NCI-H524 (cell line): ENCODE measurements at places on chromosomes 4 and X.

GRCh38 chrX:24153178-24153795 is 3.8 kb downstream of the ZFX start:
- DNase-seq = peak; percentile 20

DNA sequence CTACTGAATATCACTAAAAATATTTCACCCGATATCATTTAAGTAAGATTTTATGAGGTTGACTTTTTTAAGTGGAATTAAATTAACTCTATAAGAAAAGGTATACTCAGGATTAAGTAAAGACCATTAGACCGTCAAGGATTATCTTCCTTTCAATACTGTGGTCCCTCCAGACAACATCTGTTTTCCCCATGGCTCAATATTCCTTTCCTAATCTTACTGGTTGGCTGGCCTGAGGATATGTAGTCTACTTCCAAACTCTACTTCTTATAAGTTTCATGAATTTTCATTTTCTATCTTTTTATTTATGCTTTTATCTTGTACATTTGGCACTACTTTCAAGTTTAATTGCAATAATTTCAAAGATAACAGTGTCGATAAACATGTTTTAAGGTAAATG is 725.4 kb downstream of the PCDH7 start:
- peak; percentile 43 for DNase-seq

DNA sequence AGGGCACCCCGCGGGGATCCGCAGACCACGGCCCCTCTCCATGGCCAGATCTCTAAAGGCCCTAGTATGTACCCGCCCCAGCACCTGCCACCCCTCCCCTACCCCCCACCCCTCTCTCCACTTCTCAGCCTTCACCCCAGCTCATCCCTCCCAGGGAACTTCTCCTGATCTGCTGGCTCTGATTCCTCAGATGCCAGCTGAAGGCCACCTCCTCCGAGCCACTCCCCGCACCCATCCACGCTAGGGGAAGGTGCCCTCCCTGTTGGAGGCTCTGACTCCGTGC is 11.9 kb downstream of the PSAPL1 start:
- DNase-seq = no peak

DNA sequence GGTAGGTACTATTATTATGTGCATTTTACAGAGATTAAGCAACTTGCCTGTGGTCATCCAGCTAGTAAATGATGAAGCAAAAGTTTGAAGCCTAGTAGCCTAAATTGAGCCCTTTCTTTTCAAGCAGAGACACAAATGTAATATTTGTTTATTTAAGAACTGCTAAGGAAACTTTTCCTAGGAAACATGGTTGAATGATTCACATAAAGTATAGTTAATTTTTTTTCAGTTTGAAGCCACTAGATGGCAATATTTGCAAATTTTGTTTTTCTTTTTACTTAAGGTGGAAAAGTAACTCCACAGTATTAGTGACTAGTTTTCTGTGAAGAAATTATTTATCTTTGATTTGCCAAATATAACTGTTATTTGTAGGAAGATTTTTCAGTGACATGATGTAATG is 52.8 kb upstream of the ANKRD17 start:
- DNase-seq = no peak

DNA sequence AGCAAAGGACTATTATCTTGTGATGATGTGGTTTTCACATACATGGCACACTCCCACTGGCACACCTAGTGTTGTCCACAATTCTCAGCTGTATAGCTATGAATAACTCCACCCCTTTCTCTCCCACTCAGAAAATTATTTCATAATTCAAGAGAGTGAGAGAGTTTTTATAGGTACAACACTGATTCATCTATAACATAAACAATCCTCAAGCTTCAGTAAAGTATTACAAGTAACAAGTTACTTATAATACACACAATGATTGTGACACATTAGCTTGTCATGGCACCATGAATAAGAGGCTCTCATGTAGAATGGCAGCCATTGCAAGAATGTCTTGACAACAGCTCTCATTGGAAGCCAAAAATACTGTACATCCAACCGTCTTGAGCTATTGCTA is 43.9 kb downstream of the RAB40A start:
- DNase-seq = no peak

- no peak for DNase-seq
Measured at GRCh38 chrX:101223226-101223625, 3.6 kb downstream of the DRP2 start.

DNA sequence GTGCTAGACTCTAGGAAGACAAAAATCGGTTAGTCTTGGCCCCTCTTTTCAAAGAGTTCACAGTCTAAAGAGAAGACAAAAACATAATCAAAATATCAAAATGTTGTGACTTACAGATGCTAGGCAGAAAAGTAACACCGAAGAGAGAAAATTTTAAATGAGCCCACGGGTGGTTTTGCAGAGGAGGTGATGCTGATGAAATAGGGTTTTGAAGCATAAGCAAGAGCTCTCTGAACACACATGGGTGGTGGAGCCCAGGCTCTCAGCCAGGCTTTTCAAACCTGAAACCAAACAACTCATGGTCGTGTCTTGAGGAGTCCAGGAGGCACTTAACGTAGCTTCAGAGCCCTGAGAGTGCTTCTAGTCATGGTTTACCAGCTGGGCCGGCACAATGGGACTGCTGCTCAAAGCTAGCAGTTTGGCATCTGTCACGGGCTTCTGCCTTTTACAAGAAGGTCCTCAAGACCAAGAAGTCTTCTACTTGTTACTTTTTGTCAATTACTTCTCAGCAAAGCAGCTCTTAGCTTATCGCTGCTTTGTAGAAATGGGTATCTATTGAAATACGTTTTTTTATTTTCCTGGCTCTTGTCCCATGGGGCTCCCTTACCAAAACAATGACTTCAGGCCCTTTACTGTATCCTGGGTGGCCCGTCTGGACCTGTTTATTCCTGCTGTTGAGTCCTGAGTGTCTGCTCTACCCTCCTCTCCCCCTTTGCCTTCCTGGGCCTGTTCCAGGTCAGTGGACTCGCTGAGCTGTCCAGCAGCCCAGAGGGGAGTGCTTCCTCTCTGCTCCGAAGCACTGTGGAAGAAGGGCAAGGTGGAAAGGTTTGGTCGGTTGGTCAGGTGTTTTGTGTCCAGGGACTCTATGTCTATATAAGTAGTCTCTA is 69.5 kb downstream of the TNIP2 start:
- peak; percentile 9 for DNase-seq

DNA sequence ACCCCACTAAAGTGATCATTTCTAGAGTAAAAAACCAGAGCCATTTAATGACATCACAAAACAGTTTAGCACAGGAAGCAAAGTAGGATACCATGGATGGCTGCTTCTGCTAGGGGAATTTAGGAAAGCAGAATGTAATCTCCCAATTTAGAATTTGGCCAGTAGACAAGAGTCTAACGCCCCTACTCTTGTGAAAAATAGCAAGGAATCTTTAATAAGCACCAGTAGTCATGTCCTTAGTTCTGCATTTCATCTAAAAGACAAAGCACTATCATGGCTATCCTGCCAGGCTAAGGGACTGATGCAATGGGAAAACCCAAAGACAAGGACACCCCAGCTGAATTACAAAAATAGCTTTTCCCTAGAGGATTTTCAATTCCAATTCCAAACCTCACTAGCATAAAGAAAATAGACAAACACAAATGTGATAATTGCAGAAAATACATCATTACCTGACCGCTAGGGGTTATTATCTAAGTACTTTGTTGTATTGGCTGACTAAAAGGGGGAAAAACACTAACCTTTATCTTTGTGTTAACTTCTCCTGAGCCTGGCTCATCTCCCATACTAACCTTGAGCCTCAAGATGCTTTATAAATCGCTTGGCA is 2.6 kb upstream of the AMMECR1 start:
- no peak for DNase-seq

DNA sequence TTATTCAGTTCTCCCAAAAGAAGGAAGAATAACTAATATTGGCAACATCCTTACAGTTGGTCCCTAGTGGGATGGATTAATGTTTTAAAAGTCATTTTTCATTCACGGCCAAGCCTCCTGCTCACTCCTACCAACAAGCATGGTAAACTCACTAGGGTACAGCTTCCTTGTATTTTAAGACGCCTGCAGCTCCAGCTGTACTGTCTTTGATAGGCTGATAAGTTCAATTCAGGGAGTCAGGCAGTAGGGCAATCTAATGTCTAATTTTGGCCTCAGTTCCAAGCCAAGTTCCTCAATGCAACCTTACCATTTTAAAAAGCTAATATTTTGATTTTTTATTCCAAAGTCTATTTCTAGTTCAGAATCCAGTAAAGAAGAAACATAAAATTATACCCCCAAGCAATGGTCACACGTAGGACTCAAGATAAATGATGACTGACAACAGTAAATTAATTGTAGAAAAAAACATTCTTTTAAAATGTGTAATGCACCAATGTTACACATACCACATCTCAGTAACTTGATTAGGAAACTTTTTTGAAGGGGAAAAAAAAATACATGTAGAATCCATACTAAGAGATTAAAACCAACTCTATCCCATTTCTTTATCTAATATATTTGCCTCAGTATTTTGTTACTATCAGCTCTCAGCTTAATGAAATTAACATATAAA is 9.3 kb downstream of the LCORL start:
- DNase-seq = peak; percentile 13

DNA sequence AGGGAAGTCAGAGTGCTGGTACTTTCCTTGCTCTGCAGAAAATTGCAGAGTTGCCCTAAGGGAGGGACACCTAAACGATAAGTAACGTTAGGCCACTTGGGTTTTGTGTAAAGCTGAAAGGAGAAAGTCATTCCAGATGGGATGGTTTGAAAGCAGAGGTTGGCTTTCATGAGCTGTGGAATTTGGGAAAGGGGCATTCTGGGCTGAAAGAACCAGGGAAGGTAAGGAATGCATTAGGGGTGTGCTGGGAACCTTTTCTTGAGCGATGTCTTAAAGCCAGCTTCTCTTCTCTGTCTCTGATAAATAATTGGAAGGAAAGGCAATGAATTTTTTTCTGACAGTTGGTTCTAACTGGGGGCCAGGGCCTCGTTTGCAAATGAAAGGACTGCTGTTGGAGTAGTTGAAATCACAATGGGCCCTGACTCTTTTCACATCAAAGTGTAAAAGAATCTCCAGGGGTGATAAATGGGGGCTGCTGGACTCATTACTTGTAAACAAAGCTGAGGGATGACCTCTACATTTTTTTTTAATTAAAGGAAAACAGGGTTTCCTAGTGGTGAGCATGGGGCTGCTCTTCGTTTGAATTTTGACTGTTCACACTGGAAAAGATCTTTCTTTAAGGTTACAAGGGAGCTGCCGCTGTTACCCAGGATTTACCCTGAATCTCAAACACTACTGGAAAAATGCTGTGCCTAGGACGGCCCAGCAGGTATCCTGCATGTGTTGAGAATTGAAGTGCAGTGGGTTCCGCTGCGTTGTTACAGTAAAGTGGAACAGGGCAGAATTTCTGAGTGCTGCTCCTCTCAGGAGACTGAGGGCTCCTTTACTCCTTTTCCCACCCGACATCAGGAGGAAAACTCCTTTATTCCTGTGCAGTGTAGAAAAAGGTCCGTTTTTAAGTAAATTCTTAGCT is 25.0 kb downstream of the AFF1 start:
- DNase-seq = no peak

DNA sequence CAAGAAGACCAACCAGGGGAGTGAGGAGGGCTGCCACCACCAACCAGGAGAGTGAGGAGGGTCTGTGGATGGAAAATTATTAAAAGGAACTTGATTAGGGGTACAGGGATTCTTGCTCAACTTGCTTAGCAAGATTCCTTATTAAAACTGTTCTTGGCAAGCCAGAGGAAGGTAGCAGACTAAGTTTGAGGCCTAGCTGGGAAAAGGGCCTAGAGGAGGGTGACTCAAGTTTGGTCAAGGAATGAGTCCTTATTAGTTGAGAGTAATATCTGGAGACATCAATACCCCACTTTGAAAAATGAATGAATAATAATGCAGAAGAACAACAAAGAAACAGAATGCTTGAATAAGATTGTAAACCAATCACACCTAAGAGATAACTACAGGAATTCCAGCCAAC is 612.4 kb upstream of the ZFP42 start:
- DNase-seq = no peak

DNA sequence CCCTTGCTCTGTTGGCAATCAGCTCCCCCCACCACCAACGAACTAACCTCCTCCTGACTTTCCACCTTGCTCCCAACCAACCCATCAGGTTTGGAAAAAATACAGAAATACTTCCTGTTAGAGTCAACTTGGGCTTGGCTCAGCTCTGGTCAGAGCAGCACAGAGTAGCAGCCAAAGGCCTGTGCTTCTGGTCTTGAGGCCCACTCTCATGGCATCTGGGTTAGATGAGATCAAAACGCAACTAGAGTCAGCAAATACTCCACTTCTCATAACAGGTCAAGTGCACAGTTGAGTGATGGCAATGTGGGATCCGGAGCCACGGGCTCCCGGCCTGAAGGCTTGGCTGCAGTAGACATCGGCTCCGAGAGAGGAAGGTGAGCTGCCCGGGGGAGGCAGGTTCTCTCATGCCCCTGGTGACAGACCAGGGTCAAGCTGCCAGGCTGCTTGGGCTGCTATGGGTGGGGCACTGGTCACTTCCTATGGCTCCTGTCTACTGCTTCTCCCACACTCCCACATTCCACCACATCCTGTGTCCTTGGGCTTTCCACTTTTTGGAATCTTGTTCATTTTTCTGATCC is 34.8 kb downstream of the ZNF185 start:
- DNase-seq = no peak

- DNase-seq = no peak
Measured at GRCh38 chrX:97328853-97329390, 445.2 kb downstream of the RPA4 start.

- no peak for DNase-seq
Measured at GRCh38 chr4:163395055-163395454, 51.4 kb downstream of the NPY5R start.

DNA sequence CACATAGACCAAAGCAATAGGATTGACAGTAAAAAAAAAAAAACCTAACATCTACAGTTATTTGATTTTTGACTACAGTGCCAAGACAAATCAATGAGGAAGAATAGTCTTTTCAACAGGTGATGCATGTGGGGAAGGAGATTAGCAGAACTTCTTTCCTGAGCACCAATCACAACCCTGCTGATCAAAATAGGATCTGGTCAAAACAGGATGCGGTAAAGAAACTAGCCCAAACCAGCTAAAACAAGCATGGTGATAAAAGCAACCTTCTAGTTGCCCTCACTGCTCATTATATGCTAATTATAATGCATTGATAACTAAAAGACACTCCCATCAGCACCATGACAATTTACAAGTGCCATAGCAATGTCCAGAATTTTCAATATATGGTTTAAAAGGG is 667.5 kb downstream of the GRXCR1 start:
- DNase-seq = no peak

DNA sequence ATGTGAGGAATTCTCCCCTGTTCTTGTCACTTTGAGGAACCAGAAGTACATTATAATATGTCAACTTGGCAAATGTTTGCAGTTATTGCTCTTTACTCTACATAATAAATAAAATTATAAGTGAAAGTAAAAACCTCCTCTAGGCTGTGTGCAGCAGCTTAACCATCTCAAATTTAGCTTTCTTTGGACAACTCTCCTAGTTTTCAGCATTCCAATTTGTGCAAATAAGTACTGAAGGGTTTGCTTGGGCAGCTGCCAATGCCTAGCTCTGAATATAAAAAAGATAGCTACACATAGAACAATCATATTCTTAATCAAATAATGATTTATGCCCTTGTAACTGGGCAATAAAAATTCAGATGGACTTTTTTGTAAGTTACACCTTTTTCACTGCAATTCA is 82.5 kb downstream of the GASK1B start:
- no peak for DNase-seq

- no peak for DNase-seq
Measured at GRCh38 chr4:130110189-130110588, 1014.2 kb downstream of the C4orf33 start.
